ENCODE measurements at places on chromosomes 13 and 19.
A peak's percentile ranks its signal among the peaks of the same experiment; 100 is the strongest.

DNA sequence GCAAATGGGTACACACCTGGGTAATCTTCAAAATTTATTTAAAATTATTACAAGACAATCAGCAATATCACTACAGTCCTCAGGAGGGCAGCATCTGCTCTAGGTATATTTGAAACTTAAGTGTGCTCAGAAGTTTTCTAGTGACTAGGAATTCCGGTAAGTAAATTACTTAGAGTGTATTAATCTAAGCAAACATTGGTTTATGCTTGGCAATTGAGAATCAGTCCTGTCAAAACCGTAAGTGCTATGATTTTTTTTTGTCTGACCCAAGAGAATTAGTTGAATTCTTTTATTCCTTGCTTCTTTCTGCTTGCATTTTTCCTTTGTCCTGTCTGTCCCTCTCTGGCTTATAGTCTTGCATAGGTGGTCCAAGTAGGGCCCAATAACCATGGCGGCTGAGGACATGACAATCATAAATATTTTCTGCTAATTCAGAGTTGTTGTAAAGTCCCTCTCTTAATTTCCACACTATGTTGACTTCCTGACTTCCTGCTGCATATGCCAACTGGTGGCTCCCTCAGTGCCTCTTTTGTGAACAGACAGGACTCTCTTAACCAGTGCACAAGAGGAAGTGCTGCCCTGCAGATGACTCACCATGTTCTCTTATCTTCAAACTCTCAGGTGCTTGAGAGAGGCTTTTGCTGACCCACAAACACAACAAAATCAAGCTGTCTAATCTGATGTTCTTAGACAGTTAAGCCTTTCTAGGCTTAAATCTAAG, 82.2 kb downstream of the SLAIN1 start:
- peaks cover 9% of the 10 kb centered on the region for H3K4me1 ChIP-seq
- H3K27ac ChIP-seq = peak overlapping the region; percentile 14
- peak; percentile 43 for DNase-seq
- no peak overlapping the region for H3K4me3 ChIP-seq
- no peaks in the 10 kb centered on the region for H3K36me3 ChIP-seq

DNA sequence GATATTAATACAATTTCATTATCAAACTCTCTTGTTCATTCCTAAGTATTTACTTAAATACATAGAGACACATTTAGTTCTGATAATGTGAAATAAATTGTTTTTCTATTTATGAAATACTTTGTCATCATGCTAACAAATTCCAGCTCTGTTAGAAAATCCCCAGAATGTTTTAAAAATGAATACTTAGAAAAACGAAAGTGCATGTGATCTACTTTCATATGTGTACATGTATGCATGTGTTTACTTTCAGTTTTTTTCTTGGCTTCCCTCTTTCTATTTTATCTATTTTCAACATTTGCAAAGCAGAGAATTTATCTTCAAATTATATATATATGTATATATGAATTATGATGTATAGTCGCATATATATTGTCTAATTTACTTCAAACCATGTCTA, 1110.0 kb upstream of the PCDH20 start:
- no peaks in the 10 kb centered on the region for H3K27me3 ChIP-seq
- H3K4me1 ChIP-seq = no peaks in the 10 kb centered on the region
- no peak for DNase-seq
- H3K36me3 ChIP-seq = no peaks in the 10 kb centered on the region

DNA sequence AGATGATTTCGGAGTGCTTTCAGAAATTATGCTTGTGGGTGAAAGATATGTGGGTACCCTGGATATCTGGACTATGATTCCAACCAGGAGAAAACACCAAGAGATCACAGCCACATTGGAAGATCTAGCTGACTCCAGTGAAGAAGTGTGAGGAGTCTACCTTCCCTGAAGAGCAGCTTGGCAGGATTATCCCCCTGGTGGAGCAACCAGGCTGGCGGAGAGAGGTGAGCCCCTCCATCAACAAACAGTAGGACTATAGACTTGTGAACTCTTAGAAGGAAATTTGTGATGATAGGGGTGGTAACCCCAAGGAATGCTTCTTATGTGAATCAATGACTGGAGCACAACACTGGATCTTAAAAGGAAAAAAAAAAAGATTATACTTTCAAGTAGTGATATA, 47.8 kb upstream of the DIAPH3 start:
- H3K36me3 ChIP-seq = no peaks in the 10 kb centered on the region
- no peak overlapping the region for H3K4me3 ChIP-seq
- no peak overlapping the region for H3K27ac ChIP-seq

GRCh38 chr19:53545271-53546065, 7.5 kb downstream of the ZNF331 start:
- peaks cover 20% of the 10 kb centered on the region for H3K4me1 ChIP-seq
- peaks cover 37% of the 10 kb centered on the region for H3K36me3 ChIP-seq
- no peaks in the 10 kb centered on the region for H3K27me3 ChIP-seq
- H3K27ac ChIP-seq = peak overlapping the region; percentile 53
- no peak overlapping the region for H3K4me3 ChIP-seq

DNA sequence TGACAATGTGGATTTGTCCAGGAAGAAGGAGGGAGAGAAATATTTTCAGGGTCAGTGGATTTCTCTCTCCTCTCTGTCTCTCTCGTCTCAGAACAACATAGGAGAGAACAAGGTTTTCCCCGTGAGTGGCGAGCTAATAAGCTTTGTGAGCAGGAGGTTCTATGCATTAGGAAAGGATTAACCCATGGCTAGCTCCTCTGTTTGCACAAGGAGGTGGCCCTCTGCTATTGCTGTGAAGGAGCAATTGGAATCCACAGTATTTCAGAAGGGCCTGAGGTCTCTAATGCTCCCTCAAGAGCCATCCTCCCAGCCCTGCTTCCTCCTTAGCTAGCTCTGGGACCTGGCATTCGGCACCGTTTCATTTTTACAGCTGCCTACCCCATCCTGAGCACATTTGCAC, 288.9 kb upstream of the MAB21L1 start:
- H3K27me3 ChIP-seq = no peaks in the 10 kb centered on the region
- H3K4me3 ChIP-seq = no peak overlapping the region
- no peaks in the 10 kb centered on the region for H3K4me1 ChIP-seq
- H3K36me3 ChIP-seq = no peaks in the 10 kb centered on the region
